Muscle of arm (tissue), 14 donors: ENCODE measurements at places on chromosomes 5 and 9.

DNA sequence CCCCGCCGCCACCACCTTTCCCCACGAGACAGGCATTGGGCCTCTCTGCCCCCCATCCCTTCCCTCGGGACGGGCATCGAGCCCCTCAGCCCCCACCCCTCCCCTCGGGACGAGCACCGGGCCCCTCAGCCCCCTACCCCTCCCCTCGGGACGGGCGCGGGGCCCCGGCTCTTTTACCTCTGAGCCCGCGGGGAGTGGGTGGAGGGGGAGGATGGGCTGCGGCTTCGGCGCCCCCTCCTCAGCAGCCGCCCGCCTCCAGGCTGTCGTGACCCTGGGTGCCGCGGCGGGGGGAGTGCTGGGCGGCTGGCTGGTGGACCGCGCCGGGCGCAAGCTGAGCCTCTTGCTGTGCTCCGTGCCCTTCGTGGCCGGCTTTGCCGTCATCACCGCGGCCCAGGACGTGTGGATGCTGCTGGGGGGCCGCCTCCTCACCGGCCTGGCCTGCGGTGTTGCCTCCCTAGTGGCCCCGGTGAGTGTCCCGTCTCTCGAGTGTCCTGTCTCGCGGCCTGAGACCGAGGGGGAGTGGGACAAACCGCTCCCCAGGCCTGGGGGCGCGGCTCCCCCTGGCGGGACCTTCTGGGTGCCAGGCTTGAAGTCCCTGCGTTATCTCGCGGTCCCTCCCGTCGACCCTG is 791 bp downstream of the SLC2A8 start:
- DNase-seq, result peak; percentile 38

DNA sequence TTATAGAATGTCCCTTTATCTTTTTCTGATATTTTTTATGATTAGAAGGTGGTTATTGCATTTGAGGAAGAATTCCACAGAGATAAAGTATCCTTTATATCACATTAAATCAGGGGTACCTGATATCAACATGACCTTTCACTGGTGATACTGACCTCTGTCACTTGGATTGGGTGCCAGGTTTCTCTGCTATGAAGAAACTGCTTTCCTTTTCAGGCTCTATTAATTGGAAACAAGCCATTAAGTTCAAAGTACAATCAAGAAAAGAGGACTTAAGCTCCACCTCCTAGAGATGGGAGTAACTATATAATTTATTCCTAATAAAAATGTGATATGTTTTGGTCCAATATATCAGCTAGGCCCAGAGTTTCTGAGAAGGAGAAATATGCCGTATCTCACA is 514.6 kb upstream of the TYRP1 start:
- no peak for DNase-seq

DNA sequence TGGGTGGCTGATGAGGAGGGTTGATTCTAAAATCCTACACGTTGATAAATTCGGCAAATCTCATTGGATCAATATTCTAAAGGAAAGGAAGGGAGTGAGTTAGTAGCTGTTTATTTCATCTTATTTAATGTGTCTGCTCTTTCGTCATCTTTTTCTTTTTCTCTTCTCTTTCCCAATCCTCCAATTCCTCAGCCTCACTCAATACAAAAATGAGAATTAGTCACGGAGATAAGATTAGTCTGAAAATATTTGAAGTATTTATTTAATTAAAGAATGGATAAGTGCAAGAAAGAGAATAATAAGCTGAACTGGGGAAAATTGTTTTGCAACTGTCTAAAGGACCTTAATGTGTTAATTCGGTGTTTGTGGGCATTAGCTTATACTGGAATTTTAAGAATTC is 1095.1 kb downstream of the DTWD2 start:
- no peak for DNase-seq

DNA sequence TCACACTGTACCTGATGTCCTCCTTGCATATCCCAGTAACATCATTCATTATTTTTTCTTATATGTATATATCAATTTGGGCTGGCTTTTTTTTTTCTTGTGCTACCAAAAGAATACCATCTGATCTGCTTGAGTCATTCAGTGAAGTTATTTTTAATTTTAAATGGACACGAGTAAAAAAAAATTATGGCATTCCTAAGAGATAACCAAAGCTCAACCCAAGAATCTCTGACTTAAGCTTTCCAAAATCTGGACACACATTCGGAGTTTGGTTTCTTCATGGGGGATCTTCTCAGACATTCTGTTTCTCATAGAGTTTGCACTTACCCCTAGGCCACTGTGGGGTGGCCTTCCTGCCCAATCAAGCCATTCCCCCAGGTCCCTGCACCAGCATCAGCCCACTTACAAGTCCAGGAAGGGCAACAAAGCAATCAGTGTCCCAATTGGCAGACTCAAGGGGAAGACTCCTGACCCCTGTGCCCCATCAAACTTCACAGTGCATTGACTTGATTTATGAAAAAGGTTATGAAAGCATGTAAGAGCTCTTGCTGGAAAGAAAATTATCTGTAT is 49.2 kb upstream of the SPDL1 start:
- DNase-seq, result no peak

- DNase-seq, result no peak
Observed at GRCh38 chr9:110291921-110292557, 35.7 kb upstream of the TXN start.

DNA sequence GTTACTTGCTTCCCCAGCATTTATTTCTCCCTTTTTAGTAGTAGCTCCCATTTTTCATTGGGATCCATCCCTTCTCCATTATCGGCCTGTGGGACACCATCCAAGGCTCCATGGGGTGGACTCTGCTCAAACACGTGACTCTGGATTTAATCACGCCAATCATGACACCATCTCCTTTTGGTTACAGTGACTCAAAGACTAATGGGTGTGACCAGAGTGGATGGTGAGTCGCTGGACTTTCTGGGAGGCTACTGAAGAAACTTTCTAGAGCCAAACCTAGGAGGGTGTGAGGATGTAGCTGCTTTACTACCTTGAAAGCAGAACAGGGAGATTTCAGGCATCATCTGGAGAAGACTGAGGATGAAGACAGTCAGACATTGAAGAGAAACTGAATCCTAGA is 93.1 kb downstream of the PJA2 start:
- DNase-seq, result no peak

GRCh38 chr9:116181853-116182610 is 28.4 kb downstream of the PAPPA start:
- DNase-seq, result no peak

DNA sequence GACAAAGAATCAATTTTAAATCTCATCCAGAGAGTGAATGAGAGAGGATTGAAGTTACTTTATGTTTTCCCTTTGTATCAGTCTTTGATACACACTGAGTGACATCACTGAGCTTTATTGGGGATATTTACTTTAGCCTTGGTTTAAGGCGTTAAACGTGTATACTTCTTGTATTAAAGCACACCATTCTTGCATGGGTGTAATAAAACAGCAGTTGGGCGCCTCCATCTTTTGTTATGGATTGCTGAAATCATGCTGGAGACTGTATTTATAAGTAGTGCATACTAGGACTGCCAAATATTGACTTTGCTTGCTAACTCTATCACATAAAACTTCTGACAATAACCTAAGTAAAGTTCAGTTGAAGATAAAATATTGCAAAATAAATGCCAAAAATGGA is 1755.8 kb upstream of the WWC1 start:
- no peak for DNase-seq

GRCh38 chr5:10300246-10300645 is 7.5 kb downstream of the CMBL start:
- DNase-seq, result no peak

DNA sequence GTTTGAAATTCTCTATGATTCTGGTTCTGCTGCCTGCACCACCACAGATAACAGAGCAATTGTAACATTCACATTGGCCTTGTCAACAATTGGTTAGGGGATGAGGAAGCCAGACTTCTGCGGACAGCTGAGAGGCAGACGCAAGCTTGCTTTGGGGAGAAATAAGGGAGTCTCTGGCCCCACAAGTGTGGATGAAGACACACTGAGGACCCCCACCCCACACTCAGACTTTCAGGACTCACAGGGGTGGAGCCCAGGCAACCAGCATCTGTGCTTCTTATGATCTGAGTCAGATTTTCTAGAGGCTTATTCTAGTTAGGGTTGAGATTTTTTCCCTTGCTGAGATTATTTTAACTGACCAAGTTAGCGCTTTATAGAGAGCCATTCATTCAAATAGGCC is 140.3 kb upstream of the IRX2 start:
- DNase-seq, result no peak

GRCh38 chr9:134826336-134827285 is 54.0 kb upstream of the FCN2 start:
- no peak for DNase-seq

DNA sequence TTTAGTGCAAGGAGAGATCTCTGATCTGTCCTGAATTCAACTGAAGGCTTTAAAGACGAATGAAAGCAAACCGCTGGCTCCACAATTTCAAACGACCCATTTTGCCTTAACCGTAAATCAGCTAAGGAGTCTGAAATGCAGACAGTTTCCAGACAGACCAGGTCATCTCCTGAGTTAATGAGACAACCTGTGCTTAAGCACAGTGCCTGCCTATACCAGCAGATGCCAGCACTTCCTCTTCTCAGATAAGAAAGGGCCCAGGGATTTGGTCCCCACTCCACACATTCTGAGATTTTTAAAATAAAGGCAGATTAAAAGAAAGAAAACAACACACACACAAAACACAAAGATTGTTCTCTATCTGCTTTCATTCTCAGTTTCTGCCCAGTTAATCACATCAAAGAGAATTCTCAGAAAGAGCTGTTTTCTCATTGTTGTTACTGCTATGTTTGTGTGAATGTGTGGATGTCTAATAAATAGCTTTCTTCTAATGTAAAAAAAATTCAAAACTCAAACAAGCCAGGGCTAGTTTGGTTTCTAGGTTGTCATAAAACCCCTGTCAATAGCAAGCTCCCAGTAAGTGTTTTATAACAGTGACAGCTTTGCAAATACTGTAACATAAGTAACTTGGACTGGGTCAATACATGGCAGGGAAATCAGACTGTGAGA is 157.7 kb upstream of the SLC24A2 start:
- DNase-seq, result no peak

- no peak for DNase-seq
Observed at GRCh38 chr9:37035648-37036370, 1.7 kb upstream of the PAX5 start.

DNA sequence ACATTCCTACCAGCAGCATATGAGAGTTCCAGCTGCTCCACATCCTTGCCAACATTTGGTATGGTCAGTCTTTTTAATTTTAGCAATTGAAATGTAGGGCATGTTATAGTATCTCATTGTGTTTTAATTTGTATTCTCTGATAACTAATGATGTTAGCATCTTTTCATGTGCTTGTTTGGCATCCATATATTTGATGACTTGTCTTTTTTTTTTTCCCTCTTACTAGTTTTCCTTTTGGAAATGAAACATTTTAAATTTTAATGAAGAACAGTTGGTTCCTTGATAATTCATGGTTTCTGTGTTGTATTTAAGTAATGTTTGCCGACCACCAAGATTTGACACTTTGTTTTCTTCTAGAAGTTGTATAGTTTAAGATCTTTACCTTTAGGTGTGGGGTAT is 8.8 kb downstream of the OGN start:
- DNase-seq, result no peak

- DNase-seq, result no peak
Observed at GRCh38 chr9:27117489-27118135, 8.6 kb downstream of the TEK start.

GRCh38 chr5:112720576-112720975 is 17.1 kb upstream of the APC start:
- DNase-seq, result no peak

GRCh38 chr5:73443829-73444498 is 4.6 kb downstream of the FOXD1 start:
- no peak for DNase-seq

GRCh38 chr9:81690251-81690851 is 1.0 kb upstream of the TLE1 start:
- DNase-seq, result no peak

DNA sequence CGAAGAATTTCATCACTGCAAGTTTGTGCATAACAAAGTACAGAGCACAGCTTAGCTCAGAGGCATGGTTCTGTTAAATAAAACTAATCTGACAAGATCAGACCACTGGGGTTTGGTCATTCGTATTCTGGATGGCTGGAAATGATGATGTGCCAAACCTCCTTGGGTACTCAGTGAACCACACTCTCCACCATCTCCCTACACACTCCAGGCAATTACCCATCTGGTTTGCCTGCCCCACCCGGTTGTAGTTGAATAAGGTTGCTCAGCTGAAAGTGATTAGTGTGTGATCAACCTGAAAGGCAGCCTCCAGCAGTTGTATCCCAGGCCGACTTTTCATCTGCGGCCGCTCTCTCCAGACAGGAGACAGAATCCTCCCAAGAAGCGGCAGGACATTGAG is 371.4 kb downstream of the TLE1 start:
- no peak for DNase-seq

DNA sequence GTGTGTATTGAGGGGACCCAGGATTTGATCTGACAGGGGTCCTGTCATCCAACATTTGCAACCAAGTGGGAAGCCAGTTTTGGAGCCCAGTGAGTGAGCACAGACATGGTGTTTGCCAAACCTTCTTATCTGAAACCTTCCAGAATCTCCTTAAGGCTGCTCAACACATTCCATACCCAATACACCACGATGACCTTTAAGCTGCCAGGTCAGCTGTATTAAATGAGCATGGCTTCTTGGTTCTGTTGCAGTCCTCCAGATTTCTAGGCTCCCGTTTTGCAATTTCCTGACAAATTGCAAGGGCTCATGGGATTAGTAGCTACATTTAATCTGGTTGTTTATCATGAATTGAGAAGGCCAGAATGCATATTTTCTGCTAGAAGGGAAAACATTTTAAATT is 124.2 kb upstream of the ATP10B start:
- DNase-seq, result no peak

GRCh38 chr5:173862047-173862477 is 26.1 kb upstream of the CPEB4 start:
- DNase-seq, result no peak

DNA sequence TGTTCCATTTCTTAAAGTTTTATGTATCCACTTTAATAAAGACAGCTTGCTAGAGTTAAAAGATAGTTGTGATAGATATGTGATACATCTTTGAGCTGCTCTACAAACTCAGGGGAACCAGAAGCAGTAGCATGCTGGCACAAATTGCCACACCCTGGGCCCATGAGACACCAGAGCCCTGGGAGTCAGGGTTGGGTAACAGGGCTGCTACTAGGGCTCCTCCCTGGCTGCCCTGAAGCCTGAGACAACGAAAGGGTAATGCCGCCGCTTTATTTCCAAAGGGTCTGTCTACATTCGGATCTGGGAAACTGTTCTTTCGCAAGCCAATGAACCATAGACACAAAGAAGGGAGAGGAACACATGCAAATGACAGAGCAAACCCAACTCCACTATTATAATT is 29.2 kb downstream of the PTPN3 start:
- no peak for DNase-seq

- no peak for DNase-seq
Observed at GRCh38 chr5:138369706-138370105, 17.2 kb downstream of the KDM3B start.

- DNase-seq, result no peak
Observed at GRCh38 chr5:5351288-5351979, 71.0 kb upstream of the ICE1 start.

- DNase-seq, result no peak
Observed at GRCh38 chr9:33404788-33405362, 2.5 kb upstream of the AQP7 start.

- DNase-seq, result peak; percentile 7
Observed at GRCh38 chr5:78162253-78162862, 132.1 kb downstream of the AP3B1 start.
